Endodermal cell (in vitro differentiated cells): ENCODE measurements at places on chromosomes 4 and X. TPM values are rescaled to one million over a fixed set of nuclear protein-coding genes. Genes with fewer than 3 reads are reported as not detected.

GRCh38 chr4:1495416-1496115, 89.3 kb upstream of the NKX1-1 start:
- no peaks in the 10 kb centered on the region for H3K4me1 ChIP-seq
- no peak overlapping the region for H3K27ac ChIP-seq
- peak; percentile 34 for DNase-seq
- no peaks in the 10 kb centered on the region for H3K36me3 ChIP-seq
- H3K4me3 ChIP-seq, result no peak overlapping the region

DNA sequence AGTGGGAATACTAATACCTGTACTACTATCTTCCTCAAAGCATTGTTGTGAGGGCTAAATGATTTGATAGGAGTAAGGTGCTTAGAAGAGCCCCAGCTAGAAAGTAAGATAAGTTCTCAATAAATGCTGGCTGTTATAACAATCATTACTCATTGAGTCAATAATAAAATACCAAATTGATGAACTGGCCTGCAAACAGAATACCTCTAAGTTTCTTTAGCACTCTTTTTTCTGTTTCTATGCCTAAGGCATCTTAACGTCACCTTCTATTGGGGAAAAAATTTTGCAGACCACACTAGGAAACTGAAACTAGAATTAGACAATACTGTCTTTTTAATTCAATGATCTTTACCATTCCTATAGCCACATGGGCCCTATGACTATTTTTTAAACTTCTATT, 1.2 kb downstream of the CLTRN start:
- no peaks in the 10 kb centered on the region for H3K36me3 ChIP-seq
- no peaks in the 10 kb centered on the region for H3K4me1 ChIP-seq
- peak overlapping the region; percentile 73 for H3K4me3 ChIP-seq
- no peaks in the 10 kb centered on the region for H3K27me3 ChIP-seq
- no peak for DNase-seq
- no peak overlapping the region for H3K27ac ChIP-seq

- H3K27ac ChIP-seq, result no peak overlapping the region
- no peaks in the 10 kb centered on the region for H3K4me1 ChIP-seq
- H3K27me3 ChIP-seq, result no peaks in the 10 kb centered on the region
- no peak overlapping the region for H3K4me3 ChIP-seq
Observed at GRCh38 chrX:42128587-42128986, 205.2 kb upstream of the CASK start.

TLR10 gene
- not detected in 3 replicates for total RNA-seq

DKK2 gene
- not detected in 3 replicates for total RNA-seq

RNF128 gene
- total RNA-seq, result 0.74 to 1.1 TPM (median 0.84 TPM) in 3 replicates
